Kidney (tissue), 22 donors: ENCODE measurements at places on chromosomes 3 and 15. TPM values are rescaled to one million over a fixed set of nuclear protein-coding genes. Genes with fewer than 3 reads are reported as not detected.
A peak's percentile ranks its signal among the peaks of the same experiment; 100 is the strongest.

DNA sequence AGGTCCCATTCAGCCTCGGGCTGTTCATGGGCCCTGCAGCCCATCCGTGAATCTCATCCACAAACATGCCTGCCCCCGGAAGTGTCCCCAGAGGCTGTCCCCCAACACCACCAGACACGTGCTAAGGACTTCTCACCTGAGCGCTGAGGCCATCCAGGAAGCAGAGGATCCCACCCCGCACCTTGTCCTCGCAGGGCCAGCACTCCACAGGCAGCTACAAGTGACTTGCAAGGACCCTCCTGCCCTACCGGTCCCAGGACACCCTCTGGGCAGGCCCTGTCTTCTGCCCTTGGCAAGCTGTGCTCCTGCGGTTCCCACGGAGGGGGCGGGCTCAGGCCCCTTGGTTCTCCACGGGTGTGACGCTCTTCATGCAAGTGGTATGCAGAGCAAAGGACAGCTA lies 146.0 kb downstream of the NUP210 start:
- no peak for DNase-seq

GRCh38 chr15:58475573-58476524 lies 44.1 kb downstream of the LIPC start:
- DNase-seq: peak; percentile 59

DNA sequence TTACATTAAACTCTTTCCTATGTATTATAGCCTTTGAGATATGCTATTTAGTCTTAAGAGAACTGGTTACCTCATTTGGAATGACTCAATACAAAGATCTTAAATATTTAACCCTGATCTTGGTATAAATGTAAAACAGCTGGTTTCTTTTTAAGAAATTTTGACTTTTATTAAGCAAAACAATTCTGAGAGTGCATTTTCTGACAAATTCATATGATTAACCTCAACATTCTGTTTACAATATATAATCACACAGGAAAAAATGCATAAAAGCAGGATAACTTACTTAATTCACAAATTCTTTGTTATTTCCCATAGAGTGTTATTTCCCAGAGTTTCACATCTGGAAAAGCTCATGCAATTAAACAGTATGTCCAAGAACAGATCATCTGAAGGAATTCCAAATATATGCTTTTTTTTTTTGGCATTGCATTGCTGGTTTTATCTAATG lies 400.4 kb upstream of the THBS1 start:
- no peak for DNase-seq

- DNase-seq: no peak
Measured at GRCh38 chr15:85910834-85911233, 116.1 kb upstream of the KLHL25 start.

DNA sequence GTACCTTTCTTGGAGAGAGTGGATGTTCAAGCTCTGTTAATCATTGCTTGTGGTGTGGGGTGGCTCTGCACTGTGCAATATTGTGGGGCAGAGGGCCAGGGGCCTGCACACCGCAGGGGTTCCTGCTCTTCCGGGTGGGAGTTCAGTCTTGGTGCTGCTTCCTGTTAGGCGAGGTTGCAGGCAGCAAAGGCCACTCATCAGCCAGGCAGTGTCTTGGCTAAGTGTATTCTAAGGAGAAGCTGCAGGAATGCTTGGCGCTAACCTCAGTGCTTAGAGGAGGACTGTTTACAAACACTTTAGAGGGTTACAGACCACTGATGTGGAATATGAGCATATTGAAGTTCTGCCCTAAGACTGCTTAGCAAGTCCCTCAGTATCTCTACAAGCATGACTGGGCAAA lies 81.7 kb downstream of the CEP63 start:
- DNase-seq: peak; percentile 36

GRCh38 chr3:183212565-183212964 lies 40.5 kb upstream of the B3GNT5 start:
- no peak for DNase-seq

GRCh38 chr15:48001393-48002039 lies 119.3 kb upstream of the SLC24A5 start:
- no peak for DNase-seq

- peak; percentile 44 for DNase-seq
Measured at GRCh38 chr3:29171043-29171990, 109.6 kb upstream of the RBMS3 start.

- DNase-seq: no peak
Measured at GRCh38 chr3:39138804-39139415, 14.5 kb downstream of the CSRNP1 start.

The HCLS1 gene
- polyA plus RNA-seq: 11.7 TPM
